ENCODE measurements at places on chromosomes 7 and 10. TPM values are rescaled to one million over a fixed set of nuclear protein-coding genes. Genes with fewer than 3 reads are reported as not detected.

OR9A2 gene
- total RNA-seq = 5.6 TPM

SLC25A28 gene
- 30.7 TPM for total RNA-seq

SPDYE5 gene
- not detected for total RNA-seq

CEP41 gene
- 29.1 TPM for total RNA-seq

COL1A2 gene
- 37.6 TPM for total RNA-seq

PROSER2 gene
- 0.31 TPM for total RNA-seq

LIMK1 gene
- total RNA-seq = 21.9 TPM

PPP1R17 gene
- total RNA-seq = 5.0 TPM

ANKRD61 gene
- not detected for total RNA-seq

CAMK1D gene
- total RNA-seq = 34.4 TPM

Data from parietal lobe (tissue), 2 donors.